ENCODE measurements at places on chromosomes 6 and 20.

GRCh38 chr6:66291905-66292304 lies 584.9 kb upstream of the EYS start:
- no peak for DNase-seq

- no peak for DNase-seq
Measured at GRCh38 chr6:45880676-45881075, 135.0 kb downstream of the CLIC5 start.

DNA sequence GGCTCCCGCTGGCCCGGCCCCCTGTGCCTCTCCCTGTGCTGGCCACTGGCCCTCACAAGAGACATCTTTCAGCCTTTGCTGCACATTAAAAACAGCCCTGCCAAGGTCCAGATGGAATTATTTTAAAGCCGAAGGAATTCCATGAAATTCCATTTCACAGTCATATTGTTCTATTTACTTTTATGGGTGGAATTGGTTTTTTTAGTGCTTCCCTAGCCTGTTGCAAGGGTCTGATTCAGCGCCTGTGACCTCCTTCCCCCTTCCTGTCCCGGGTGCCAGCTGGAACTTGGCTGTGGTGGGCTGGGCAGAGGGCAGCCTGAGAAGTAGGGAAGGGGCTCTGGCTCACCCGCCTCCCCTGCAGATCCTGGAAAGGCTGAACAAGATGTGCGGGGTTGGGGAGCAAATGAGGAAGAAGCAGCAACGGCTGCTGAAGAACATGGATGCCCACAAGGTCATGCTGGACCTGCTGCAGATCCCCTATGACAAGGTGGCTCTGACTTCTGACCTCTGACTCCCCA lies 34.3 kb downstream of the UQCC2 start:
- no peak for DNase-seq

- no peak for DNase-seq
Measured at GRCh38 chr20:59328071-59328470, 27.7 kb downstream of the EDN3 start.

DNA sequence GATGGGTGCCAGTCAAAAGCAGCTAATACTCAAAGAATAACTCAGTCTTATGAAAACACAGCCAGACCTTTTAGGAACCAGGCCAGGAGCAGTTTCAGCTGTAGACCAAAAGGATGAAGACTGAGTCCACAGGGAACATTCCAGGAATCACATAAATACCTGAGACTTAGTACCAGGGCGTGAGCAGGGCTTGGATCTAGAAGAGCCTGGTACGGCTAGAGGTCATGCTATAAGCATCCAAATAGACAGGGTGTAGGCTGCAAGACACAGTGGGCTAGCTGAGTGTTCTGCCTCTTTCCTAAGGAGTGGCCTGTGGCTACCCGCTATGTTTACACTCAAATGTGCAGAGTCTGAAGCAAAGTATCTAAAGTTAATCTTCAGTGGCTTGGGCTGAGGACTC lies 29.5 kb upstream of the LRRC1 start:
- no peak for DNase-seq

DNA sequence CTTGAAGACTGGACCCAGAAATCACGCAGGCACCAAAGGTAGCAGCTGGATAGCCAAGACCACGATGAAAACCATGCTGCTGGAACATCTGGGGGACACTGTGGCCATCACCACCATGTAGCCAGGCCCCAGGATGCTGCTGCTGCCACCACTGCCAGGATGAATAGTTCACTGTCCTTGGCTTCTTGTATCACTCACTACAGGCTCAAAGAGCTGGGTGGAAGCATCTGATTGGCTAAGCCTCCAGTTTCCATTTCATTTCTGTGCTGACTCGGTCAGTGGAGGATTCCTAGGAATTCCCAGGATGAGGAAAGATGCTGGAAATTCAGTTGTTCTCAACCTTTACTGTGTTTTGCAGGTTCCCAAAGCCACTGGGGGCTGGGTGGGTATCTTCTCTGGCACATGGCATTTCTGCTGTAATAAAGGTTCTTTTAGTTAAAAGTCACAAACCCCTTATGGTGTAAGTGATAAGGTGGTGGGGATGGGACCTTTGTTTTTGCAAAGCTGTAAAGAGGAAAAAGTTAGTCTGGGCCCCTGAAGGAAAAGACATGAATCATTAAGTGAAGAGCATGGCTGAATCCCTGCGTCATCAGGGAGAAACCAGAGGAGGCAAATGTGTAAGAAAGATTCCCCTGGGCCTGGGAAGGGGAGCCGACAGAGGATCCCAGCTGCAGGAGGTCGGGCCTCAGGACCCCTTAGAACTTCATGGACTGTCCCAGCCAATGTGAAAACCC lies 75.6 kb upstream of the RNF24 start:
- no peak for DNase-seq

GRCh38 chr6:89716532-89716931 lies 78.0 kb upstream of the LYRM2 start:
- no peak for DNase-seq
